Suppressor macrophage treated with lipopolysaccharide for 4 hours (primary cell): ENCODE measurements at places on chromosomes 2 and 18.

DNA sequence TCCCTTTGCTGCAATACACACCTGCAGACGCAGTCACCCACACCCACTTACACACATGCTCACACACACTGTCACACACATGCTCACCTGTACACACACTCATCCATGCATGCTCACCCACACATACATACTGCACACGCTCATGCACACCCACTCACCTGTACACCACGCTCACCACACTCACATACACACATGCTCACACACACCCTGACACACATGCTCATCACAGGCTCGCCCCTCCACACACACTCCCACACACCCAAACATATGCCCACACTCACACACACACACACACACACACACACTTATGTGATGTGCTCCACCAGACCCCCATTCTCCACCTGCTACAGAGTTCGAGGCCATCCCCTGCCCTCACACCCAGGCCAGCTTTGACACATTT, 22.8 kb upstream of the CREG2 start:
- no peak for DNase-seq

GRCh38 chr2:26738481-26738880, 25.6 kb upstream of the SLC35F6 start:
- no peak for DNase-seq

DNA sequence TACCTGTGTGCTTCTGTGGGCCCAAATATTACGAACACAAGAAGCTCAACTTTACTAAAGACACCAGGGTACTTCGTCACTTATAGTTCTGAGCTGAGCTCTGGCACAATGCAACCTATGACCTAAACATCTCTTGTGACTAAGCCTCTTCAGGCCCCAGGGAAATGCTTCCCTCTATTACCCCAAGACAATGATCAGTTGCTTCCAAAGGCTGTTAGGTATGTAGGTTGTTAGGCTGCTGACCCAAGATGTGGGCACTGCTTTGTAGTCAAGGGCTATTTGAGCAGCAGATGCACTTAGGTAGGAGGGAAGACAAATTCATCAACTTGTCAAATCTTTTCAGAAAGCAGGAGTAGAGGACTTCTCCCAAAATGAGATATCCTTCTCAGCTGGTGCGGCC, 640.1 kb downstream of the EPHA4 start:
- DNase-seq, result no peak

- no peak for DNase-seq
Observed at GRCh38 chr2:24576617-24577016, 85.6 kb downstream of the NCOA1 start.

GRCh38 chr2:216574046-216574445, 59.2 kb upstream of the IGFBP2 start:
- DNase-seq, result no peak

GRCh38 chr2:240248721-240249422, 108.4 kb upstream of the OTOS start:
- no peak for DNase-seq

- DNase-seq, result no peak
Observed at GRCh38 chr2:124647663-124648062, 622.6 kb downstream of the CNTNAP5 start.

GRCh38 chr2:163757814-163758213, 22.0 kb upstream of the FIGN start:
- no peak for DNase-seq

DNA sequence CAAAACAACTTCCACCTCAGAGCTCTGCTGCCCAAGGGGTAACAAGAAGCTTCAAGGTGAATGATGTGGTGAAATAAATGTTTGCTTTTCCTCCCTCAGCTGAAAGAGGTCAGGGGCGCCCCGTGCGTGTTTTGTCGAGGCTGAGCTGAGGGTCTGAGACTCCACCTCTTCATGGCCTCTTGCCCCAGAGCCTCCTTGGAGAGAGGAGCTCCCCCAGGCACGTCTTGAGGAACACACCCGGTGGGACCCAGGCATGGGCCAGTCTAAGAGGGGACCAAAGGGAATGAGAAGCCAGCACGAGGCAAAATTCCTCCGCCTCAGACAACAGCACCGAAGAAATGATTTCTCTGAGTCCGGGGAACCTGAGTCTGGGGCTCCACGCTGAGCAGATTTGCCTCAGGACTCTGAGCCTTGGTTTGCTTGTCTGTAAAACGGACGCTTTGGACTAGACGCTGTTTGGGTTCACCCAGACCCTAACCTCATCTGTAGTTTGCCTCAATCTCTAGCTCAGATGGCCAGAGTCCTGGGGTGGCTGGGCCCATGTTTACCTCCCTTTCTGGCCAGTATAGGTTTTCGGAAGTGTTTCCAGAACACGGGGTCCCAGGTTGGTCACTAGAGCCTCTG, 56.4 kb upstream of the ODC1 start:
- DNase-seq, result no peak
